Activated effector memory CD4-positive, alpha-beta T cell treated with anti-CD3 and anti-CD28 coated beads, Interleukin-2, amount 50 U/mL, for 16 hours (primary cell): ENCODE measurements at places on chromosomes 1 and 21.

GRCh38 chr1:208002672-208003071, 91.7 kb upstream of the CD34 start:
- no peak for DNase-seq

DNA sequence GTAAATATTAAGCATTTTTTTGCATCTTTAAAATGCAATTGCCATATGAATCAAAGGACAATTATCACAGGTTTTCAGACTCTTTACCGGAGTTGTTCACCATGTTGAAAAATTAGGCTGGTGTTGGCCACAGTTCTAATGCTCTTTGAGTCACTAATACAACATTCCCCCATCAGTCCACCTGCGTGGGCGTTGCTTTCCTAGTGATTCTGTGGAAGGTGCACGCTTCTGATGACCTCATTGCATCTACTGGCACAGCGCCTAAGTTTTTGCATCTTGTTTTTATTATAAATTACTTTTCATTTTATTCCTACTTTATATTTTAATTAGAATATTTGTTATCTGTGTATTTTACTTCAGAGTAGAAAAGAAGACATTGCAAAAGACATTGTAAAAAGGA, 4.7 kb upstream of the F5 start:
- no peak for DNase-seq

GRCh38 chr1:192190066-192190465, 31.8 kb downstream of the RGS18 start:
- DNase-seq = no peak

DNA sequence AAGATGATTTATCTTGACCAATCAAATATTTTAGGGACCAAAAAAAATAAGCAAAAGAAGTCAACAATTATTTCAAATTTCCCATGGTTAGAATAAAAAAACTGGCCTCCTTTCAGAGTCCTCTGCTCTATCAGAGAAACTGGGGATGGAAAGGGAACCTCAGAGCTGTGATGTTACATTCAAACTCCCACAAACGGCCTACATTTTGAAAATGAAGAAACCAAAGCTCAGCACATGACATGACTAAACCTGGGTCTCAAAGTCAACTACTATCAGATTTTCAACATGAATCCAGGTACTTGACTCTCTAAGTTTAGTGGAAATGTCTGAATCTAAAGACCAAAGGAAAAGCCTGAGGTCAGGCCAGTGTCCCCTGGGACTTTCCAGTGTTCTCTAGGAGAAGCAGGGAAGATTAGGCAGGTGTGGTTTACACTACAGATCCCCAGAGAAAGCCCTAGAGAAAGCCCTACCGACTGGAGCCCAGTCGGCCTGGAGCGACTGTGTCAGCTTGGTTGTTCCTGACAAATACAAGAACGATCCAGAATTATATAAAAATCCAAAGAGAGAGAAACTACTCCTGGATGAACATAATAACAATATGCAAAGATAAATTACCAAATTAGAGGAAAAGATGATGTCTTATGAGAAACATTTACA, 24.8 kb downstream of the JAK1 start:
- DNase-seq = no peak

DNA sequence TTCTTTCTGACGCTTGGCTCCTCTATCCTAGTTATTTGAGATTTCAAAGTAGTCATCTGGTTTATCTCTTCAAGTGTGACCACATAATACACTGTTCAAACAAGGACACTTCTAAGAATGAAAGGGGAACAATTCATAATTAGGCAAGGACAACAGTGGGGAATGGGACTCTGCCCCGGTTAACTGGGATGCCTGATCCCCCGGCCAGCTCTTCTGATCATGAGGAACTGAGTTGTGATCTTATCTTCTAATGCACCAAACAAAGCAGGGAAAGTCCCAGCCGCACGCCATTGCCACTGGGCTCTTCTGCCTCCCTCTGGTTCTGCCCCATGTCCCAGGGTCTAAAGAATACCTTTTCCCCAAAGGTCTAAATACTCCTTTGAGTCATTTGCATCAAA, 158.2 kb upstream of the IRF2BP2 start:
- peak; percentile 78 for DNase-seq

GRCh38 chr1:43980255-43981134, 1.5 kb downstream of the B4GALT2 start:
- no peak for DNase-seq

DNA sequence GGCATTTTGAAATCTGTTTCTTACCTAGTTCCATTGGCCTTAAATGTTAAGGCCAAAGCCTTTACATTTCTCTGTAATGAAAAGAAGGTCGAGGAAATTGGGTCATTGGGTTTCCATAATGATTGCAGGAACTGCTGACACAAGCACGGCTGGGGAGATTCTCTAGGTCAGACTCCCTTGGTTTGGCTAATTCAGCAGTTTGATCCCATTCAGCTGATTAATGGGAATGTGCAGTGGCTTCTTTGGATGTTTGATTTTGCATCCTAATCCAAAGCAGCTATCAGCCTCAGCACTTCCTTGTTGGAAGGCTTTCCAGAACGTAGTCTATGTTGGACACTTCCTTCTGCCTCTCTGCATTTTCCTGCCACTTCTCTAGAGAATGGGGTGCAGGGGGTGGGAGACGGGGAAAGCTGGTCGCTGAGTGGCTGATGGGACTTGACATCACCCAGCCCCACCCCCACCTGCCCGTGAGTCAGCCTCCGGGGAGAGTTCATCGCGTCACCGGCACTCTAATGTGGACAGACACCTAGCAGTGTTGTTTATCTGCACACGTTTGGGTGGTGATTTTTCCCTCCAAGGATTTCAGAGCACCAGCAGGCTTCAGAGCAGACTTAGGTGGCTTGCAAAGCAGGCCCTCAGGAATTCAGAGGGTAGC, 5.4 kb downstream of the PSEN2 start:
- no peak for DNase-seq

- peak; percentile 94 for DNase-seq
Observed at GRCh38 chr1:198157241-198157846, 546 bp downstream of the NEK7 start.

DNA sequence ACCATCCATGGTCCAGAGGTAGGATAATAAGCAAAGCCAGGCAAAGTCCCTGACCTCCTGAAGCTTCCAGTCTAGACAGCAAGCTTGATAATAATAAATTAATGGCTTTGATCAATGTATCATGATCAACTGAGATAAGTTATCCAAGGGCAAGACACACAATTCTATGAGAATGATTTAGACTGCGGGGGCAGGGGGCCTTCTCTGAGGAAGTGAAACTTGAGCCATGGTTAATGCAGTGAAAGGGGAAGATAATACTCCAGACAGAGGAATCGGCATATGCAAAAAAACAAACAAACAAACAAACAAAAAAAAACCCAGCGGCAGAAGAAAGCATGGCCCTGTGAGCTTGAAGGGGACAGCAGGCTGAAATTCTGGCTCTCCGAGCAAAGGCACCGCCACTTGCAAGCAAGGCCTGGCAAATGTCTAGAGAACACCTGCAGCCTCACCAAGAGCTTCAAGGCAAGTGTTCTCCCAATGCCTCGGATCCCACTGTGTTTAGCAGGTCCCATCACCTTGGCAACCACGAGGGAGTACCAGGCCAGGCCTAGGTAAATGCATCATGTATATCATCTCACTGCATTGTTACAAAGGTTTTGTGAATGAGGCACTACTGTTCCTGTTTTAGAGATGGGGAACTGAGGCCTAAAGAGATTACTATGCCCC, 24.9 kb downstream of the CSMD2 start:
- DNase-seq = peak; percentile 43

GRCh38 chr1:56494306-56494705, 85.1 kb downstream of the PLPP3 start:
- no peak for DNase-seq

DNA sequence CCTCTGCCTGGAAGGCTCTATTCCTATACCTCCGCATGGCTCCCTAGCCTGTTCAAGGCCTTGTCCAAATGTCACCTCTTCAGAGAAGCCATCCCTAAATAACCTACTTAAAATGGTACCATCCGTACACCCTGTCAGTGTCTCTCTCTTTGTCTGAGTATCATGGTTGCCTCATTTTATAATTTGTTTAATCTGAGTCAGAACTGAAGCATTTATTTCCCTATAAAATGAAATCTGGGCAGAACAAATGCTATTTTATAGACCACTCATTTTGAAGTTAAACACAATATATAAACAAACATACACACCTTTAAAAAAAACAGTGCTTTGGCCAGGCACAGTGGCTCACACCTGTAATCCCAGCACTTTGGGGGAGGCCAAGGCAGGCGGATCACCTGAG, 30.2 kb downstream of the RERE start:
- DNase-seq = no peak

- DNase-seq = no peak
Observed at GRCh38 chr1:102089791-102090190, 93.1 kb upstream of the OLFM3 start.

GRCh38 chr1:94471271-94471670, 53.1 kb downstream of the ABCD3 start:
- no peak for DNase-seq

- DNase-seq = no peak
Observed at GRCh38 chr1:89047734-89048133, 17.3 kb downstream of the GBP1 start.

- peak; percentile 91 for DNase-seq
Observed at GRCh38 chr1:151311589-151312331, 15.5 kb downstream of the PI4KB start.

- DNase-seq = no peak
Observed at GRCh38 chr1:234656070-234656895, 46.3 kb upstream of the IRF2BP2 start.

GRCh38 chr21:32717851-32718316, 9.9 kb downstream of the SYNJ1 start:
- DNase-seq = no peak

GRCh38 chr1:2602866-2603520, 16.4 kb downstream of the PRXL2B start:
- DNase-seq = no peak

GRCh38 chr1:44014365-44015104, 16.7 kb downstream of the SLC6A9 start:
- no peak for DNase-seq

DNA sequence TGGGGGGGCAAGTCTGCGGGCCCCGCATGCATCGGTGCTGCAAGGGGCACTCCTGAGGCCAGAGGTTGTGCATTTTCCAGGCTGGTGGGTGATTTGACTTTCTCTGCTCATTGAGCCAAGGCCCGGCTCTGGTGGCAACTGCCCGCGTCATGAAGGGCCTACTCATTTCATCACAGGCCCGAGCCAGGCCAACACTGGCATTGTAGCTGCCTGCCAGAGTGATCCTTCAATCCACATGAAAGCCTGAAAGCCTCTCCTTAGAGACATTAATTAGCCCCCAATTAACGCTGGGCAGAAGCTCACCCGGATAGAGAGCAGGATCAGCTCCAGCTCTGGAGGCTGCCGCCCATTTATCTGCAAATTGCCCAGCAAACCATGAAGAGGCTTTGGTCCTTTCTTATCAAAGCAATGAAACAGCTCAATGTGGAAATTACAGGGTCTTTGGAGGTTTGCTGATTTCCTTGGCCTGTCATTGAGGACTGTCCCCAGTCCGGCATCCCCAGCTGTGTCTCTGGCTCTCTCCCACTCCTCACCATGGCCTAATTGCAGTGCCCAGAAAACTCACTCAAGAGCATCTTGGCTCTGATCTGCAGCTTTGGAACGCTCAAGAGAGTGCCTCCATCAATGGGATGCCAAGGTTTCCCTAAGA, 50.4 kb upstream of the STUM start:
- no peak for DNase-seq

GRCh38 chr1:89198491-89199072, at the start of gene GBP4:
Gene GBP4, minus strand, starts transcription at chr1:89198942. Its CDS starts 108 bp downstream, at chr1:89198834.
- peak; percentile 82 for DNase-seq

- DNase-seq = no peak
Observed at GRCh38 chr1:185315445-185316071, 1.5 kb downstream of the IVNS1ABP start.

- DNase-seq = no peak
Observed at GRCh38 chr1:224405604-224405970, 29.0 kb downstream of the WDR26 start.

DNA sequence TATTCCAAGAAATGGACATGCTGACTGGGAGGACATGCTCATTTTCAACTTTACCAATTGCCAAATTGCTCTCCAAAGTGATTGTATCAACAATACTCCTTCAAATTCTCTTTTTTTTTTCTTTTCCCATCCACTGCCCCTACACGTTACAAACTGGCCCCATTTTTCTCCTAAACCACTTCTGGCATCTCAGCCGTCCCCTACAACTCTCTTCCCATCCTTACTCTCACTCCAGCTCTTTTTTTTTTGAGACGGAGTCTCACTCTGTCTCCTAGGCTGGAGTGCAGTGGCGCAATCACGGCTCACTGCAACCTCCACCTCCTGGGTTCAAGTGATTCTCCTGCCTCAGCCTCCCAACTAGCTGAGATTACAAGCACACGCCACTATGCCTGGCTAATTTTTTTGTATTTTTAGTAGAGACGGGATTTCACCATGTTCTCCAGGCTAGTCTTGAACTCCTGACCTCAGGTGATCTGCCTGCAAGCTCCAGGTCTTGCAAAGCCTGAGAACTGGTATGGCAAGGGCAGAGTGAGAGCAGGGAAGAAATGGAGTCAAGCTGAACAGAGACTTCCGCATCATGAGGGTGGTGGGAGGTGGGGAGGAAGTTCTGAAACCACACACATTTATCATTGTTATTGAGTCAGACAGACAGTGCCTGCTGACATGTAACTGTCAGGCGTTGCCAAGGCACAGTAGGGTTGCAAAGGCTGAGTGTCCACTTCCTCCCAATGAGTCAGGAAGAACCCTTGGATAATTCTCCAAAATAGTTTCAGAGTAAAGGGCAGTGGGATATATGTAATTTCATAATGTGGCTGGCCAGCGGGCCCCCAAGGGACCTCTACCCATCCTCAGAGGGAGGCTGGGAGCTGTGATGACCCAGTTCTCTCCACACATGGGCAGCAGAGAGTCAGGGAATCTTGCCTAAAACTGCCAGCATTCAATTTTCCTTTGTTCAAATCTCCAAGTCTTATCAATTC, 17.4 kb downstream of the CELA3A start:
- peak; percentile 85 for DNase-seq

- no peak for DNase-seq
Observed at GRCh38 chr21:45179568-45180245, 105.3 kb downstream of the ADARB1 start.

- no peak for DNase-seq
Observed at GRCh38 chr1:110443451-110443850, 7.5 kb upstream of the PROK1 start.

- DNase-seq = peak; percentile 74
Observed at GRCh38 chr1:52633291-52633754, 355 bp downstream of the SHISAL2A start.

- no peak for DNase-seq
Observed at GRCh38 chr1:245411245-245412036, 256.7 kb downstream of the KIF26B start.

- no peak for DNase-seq
Observed at GRCh38 chr1:115545791-115546733, 95.7 kb upstream of the VANGL1 start.

DNA sequence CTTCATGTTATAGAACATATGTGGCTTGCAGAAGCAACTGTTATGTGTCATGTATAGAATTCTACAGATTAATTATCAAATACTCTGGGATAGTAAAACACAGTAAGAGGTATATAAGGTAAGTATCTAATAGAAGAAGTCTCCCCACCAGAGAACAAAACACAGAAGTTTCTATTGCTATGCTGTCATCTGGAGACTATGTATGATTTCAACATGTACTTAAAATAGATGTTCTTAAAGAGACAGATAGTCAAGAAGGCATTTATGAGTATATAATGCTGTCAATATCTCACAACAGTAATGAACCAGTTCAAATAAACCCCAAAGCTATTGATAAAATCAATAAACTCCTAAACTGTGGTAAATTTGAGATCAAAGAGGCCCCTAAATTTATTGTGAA, 8.1 kb upstream of the ADCY10 start:
- DNase-seq = no peak

- DNase-seq = no peak
Observed at GRCh38 chr1:183278739-183279591, 92.9 kb downstream of the LAMC2 start.

GRCh38 chr1:77473690-77474089, 191.9 kb downstream of the AK5 start:
- DNase-seq = no peak
